ENCODE measurements at places on chromosomes 7 and 10. TPM values are rescaled to one million over a fixed set of nuclear protein-coding genes. Genes with fewer than 3 reads are reported as not detected.

The NUTM2D gene
- total RNA-seq: 0.65 TPM

The NCF1 gene
- total RNA-seq: not detected

The TMEM229A gene
- not detected for total RNA-seq

The C10orf62 gene
- not detected for total RNA-seq

The PLPP4 gene
- 17.2 TPM for total RNA-seq

The PRDX3 gene
- total RNA-seq: 214 TPM

The LZTS2 gene
- 58.7 TPM for total RNA-seq

The ANLN gene
- total RNA-seq: 52.9 TPM

The DEPP1 gene
- total RNA-seq: 191 TPM

The CTAGE6 gene
- 0.46 TPM for total RNA-seq

The SPDYE11 gene
- total RNA-seq: not detected

Measured in epithelial cell of umbilical artery (primary cell).